NCI-H2171 (cell line): ENCODE measurements at places on chromosomes 1 and 21.

DNA sequence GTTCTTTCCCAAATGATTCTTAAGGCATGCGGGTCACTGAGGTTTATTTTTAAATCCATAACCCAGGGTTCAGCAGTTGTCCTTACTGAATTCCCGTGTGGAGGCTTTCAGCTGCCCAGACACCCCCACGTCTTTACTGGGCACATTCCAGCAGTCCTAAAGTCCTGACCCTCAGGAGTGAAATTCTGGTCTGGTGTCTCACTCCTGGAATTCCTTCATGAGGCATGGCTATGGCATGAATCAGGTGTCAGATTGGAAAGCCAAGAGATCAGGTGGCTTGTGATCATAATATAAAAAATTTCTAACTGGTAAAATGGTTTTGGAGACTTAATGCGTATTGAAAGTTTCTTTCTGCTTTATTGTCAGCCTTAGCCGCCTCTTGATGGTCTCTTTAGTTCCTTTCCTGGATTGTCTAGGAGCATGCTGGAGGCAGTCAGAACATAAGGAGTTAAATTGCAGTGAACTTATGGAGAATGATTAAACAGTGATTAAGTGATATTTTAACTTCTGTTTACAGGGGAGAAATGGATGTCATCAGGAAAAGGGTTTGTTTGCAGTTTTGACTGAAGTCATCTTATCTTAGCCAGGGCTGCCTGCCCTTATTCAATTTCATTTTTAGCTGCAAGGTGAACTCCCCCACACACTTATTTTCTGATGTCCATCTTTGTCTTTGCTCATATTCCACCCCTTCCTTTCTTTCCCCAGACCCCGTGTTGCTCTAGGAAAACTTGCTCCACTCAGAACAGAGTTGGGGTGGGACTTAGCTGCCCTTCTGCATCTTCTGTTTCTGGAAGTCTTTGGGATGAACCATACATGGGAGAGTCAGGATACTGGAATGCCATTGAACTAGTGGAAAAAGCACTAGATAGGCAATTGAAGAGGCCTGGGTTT, 25.7 kb upstream of the MACF1 start:
- DNase-seq = no peak

GRCh38 chr21:45985471-45986315, 4.1 kb downstream of the COL6A1 start:
- no peak for DNase-seq

GRCh38 chr1:64887689-64888217, 78.6 kb downstream of the JAK1 start:
- DNase-seq = no peak

- DNase-seq = no peak
These were observed 20.2 kb downstream of the DPT start for GRCh38 chr1:168708698-168709404.

- DNase-seq = no peak
These were observed 19.1 kb upstream of the MED18 start for GRCh38 chr1:28309702-28310101.

- DNase-seq = no peak
These were observed 15.3 kb upstream of the AHCYL1 start for GRCh38 chr1:109969146-109969829.

- DNase-seq = peak; percentile 94
These were observed at the start of gene CDC42 for GRCh38 chr1:22052115-22053016. Gene CDC42, plus strand, starts transcription at chr1:22052709. Its CDS starts 25,770 bp downstream, at chr1:22078479.

- DNase-seq = no peak
These were observed 126.6 kb downstream of the C1orf21 start for GRCh38 chr1:184513421-184513820.

- no peak for DNase-seq
These were observed 336.8 kb upstream of the SGIP1 start for GRCh38 chr1:66197120-66197519.

DNA sequence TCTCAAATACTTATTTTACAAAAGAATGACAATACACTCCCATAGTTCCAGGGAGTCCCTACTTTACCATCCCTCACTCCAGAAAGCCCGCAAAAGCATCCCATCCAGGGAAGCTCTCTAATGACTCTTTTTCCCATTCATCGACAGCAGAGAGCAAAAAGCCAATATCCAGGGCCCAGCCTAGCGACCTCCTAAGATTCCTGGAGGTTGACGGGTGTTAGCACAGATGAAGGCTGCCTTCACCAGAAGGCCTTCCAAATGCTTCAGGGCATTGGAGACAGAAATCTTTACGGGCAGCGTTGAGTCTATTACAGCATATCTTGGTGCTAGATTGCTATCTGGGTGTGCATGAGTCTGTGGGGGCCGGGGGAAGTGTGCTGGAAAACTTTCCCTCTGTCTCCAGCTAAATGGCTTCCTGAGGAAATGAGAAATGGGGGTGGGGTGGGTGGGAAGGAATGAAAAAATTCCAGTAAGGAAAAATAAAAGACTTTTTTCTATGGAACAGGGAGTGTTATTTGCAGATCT, 136.6 kb downstream of the PROX1 start:
- no peak for DNase-seq

DNA sequence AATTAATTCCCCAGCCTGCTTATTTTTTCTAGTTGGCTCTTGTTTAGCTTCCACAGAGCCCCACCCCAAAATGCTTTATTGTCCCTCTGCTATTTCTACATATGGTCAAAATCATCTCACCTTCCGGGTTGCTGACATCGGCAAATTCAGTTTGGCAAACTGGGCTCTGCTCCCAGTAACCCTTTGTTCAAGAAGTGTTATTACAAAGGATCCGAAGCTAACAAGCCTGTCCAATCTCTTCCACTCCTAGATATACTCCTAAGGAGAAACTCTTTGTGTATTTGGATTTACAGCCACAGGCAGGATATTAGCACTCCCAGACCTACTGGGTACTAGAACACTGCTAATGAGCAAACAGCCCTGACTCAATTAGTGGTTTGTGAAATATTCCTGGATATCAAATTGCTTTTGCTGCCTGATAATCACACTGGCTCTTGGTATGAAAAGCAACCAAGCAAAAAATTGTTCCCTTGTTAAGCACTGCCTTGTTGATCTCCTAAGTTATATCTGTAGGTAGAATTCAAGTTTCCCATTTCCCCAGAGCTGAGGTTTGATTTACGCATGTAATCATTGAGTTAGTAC, 4.0 kb downstream of the JUN start:
- DNase-seq = peak; percentile 85

DNA sequence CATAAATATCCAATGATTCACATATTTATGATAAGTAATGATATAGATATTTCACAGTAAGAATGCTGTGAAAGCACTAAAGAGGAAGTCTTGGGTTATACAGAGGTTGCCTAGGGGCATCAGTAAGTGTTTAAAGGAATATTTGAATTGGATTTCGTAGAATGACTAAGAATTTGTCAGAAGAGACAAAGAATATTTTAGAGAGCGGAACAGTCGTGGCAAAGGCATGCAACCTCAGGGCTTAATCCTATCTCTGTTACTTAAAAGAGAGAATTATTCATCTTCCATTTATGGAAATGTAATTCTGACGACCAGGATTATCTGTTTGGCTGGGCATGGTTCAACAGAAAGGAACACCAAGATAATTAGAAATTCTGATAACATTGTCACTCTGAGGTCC, 171.9 kb upstream of the NR5A2 start:
- DNase-seq = no peak

DNA sequence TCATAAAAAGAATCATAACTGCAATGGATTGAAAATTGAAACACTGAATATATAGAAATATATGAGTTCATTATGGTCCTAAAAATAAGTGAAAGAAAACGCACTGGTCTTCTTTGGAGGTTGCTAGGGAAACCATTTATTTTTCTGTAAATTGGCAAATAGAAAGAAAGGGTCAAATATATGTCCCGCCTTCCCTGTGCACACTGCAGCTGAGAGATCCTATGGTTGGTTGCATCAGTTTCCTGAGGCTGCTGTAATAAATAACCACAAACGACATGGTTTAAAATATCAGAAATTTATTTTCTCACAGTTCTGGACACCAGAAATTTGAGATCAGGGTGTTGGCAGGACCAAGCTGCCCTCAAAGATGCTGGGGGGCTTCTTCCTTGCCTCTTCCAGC, 35.0 kb downstream of the CA6 start:
- DNase-seq = no peak

DNA sequence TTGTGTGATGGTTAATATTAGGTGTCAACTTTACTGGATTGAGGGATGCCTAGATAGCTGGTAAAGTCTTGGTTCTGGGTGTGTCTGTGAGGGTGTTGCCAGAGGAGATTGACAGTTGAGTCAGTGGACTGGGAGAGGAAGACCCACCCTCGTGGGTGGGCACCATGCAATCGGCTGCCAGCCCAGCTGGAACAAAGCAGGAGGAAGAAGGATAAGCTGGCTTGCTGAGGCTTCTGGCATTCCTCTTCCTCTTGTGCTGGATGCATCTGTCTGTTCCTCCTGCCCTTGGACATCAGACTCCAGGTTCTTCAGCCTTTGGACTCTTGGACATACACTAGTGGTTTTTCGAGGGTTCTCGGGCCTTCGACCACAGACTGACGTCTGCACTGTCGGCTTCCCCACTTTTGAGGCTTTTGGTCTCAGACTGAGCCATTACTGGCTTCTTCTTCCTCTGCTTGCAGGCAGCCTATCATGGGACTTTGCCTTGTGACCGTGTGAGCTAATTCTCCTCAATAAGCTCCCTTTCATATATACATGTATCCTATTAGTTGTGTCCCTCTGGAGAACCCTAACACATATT, 184.3 kb upstream of the LMO4 start:
- no peak for DNase-seq

GRCh38 chr1:87392248-87393192, 63.8 kb downstream of the LMO4 start:
- no peak for DNase-seq

DNA sequence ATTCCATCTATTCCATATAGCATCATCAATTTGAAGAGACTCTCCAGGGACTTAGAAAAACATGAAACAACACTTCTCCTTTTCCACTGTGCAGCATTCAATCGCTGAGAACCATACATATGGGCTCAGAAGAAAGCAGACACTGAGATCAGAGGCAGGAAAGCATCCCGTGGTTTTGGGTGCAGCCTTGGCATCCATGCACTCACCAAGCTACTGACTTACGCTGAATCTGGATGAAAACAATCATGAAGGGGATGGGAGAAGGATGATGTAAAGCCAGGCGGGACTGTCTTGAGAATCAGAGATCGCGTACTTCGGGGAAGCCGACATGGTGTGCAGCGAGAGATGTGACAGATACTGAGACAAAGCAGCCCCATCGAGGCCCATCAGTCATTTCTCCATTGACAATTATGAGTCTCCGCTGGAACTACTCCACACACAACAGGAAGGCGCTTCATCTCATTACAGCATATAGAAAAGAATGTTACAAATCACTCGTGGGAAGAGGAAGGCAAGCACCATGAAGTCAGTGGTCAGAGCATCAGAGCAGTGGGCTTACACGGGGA, 2.3 kb upstream of the TIAM1 start:
- DNase-seq = no peak

DNA sequence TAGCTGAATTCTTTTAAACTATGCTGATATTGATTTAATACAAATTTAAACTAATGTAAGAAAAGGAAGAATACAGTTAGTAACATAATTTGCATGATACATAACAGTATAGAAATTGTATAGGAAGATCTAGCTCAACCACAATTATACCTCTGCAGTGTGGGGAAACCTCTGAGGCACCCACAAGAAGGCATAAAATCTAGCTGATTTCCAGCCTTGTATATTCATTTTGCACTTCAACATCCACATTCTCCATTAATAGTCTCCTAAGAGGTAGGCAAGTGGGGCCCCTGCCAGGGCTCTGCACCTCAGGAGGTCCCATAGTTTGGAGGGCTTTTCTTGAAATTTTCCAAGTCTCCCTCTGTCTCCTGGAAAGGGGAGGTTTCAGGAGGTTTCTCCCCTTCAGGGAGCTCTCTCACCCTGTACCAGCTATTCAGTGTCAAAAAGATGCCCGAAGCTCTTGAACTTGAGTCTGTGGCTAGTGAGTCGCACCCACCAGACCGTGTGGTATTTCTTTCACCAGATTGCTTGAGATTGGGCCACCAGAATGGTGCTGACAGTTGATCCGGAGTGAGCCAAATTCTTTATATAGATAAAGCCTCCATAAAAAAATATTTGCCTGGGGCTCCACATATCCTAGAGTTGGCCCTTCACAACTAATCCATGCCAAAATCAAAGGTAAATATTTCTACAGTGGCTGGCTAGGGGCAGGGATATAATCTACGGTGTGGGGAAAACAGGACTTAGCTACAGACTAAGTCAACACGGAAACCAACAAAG, 108.2 kb downstream of the TIAM1 start:
- no peak for DNase-seq

GRCh38 chr1:200530623-200531261, 89.8 kb downstream of the KIF14 start:
- DNase-seq = no peak

DNA sequence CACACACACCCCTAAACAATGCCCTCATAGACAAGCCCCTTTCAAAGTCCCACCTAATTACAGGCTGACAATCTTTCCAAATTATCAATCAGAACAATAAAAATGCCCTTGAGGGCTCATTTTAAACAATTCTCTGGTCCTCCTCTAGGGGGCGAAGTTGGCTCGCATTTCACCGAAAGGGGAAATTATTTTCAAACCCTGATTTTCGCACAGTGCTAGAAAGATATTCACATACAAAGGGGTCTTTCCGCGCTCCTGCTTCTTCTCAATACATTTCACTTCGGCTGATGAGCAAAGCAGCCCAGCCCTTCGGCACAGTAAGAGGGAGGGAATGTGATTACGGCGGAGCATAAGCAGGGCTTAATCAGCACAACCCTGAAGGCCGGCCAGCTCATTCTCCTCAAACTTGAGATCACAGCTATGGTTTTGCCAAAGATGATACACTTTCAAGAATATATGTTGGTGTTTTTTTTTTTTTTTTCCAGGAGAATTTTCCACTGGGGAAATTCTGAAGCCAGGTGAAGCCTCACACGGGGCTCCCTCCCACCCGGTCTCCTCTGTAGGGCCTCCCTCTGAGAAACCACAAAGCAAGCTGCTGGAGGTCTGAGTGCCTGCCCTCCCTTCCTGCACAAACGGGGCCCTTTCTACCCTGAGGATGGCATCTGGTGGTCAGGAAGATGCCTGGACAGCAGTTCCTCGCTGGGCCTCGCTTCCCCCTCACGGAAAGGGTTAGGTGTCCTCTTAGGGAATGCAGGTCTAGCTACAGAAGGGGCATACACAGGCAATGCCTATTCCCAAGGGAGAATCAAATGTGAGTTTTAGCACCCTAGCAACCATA, 66.9 kb downstream of the GNG12 start:
- DNase-seq = peak; percentile 18

DNA sequence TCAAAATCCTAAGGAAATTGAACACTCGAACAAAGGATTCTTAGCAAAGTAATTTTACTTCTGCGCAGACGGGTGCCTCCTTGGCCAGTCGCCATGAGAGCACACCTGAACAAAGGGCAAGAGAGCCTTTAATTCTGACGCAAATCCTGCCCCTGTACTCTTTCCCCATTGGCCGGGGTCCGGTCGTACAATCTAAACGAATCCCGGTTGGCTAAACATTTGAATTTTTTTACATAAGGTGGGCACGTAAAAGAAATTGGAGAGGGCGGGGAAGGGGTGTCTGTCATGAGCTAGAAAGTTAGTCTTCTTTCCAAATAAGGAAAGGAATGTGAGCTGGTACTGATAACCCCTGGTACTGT, 8.2 kb upstream of the IL22RA1 start:
- DNase-seq = peak; percentile 96
